ENCODE measurements at places on chromosomes 6 and 20. TPM values are rescaled to one million over a fixed set of nuclear protein-coding genes. Genes with fewer than 3 reads are reported as not detected.

Gene ADGRB3
- not detected for total RNA-seq

Gene CPXM1
- total RNA-seq = 0.58 TPM

Gene TRAM2
- total RNA-seq = 9.5 TPM

Gene PDSS2
- total RNA-seq = 11.4 TPM

Gene SPATS1
- total RNA-seq = not detected

GRCh38 chr6:33197431-33198048 lies 2.9 kb downstream of the RXRB start:
- DNase-seq = no peak
- peaks cover 5% of the 10 kb centered on the region for H3K27me3 ChIP-seq
- H3K4me3 ChIP-seq = no peak overlapping the region

DNA sequence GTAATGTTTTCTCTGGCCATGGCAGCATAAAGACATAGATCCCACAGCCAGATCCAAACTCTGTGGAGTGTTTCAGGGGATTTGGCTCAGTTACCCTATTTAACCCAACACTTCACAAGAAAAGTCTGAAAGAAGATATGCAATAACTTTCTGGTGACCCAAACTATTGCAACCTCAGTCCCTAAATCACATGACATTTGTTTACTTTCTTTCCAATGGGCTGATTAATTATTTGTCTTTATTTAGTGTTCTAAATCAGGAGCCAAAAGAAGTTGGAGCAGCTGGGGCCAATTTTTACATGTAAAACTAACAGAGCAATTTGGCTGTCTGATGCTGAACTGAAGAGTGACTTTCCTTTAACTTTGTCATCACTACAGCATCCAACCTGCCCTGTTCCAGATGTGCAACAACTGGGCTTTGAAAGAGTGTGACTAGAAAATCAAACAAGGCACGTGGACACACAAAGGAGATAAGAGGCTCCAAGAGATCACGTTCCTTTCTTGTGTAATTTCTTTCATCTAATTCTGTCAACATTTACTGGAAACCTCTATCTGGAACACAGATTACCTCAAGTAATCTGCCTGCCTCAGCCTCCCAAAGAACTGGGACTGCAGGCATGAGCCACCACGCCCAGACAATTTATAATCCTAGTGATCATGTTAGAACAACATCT lies 90.8 kb downstream of the TRMT11 start:
- H3K4me1 ChIP-seq = no peaks in the 10 kb centered on the region
- no peak for DNase-seq
- H3K36me3 ChIP-seq = no peaks in the 10 kb centered on the region
- no peaks in the 10 kb centered on the region for H3K27me3 ChIP-seq
- no peak overlapping the region for H3K27ac ChIP-seq
- H3K4me3 ChIP-seq = no peak overlapping the region

- H3K27me3 ChIP-seq = no peaks in the 10 kb centered on the region
- no peak overlapping the region for H3K4me3 ChIP-seq
- no peaks in the 10 kb centered on the region for H3K36me3 ChIP-seq
- DNase-seq = no peak
- H3K4me1 ChIP-seq = peaks cover 2% of the 10 kb centered on the region
Measured at GRCh38 chr6:3418496-3419060, 38.3 kb downstream of the SLC22A23 start.

GRCh38 chr20:11182720-11183119 lies 508.9 kb upstream of the JAG1 start:
- H3K27me3 ChIP-seq = no peaks in the 10 kb centered on the region
- no peaks in the 10 kb centered on the region for H3K4me1 ChIP-seq
- no peak overlapping the region for H3K27ac ChIP-seq
- DNase-seq = no peak
- H3K36me3 ChIP-seq = no peaks in the 10 kb centered on the region

DNA sequence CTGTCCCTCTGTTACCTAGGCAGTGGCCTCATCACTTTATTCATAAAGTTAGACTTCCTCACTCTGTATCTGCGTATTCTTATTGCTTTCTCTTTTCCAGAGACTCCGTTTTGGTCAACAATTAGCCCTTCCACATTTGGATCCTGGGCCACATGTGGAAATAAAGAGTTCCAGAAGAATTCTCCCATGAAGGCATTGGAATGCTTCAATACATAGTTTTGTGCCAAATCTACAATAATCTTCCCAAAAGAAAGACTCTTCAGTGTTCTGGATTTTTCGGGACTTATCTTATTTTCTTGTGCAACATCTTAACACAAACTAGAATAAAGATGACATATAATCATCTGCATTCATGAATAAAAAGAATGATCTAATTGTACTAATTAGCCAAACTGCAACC lies 187.7 kb upstream of the BMP2 start:
- no peaks in the 10 kb centered on the region for H3K36me3 ChIP-seq
- H3K27ac ChIP-seq = no peak overlapping the region
- no peaks in the 10 kb centered on the region for H3K4me1 ChIP-seq
- no peak overlapping the region for H3K4me3 ChIP-seq
- no peaks in the 10 kb centered on the region for H3K27me3 ChIP-seq

DNA sequence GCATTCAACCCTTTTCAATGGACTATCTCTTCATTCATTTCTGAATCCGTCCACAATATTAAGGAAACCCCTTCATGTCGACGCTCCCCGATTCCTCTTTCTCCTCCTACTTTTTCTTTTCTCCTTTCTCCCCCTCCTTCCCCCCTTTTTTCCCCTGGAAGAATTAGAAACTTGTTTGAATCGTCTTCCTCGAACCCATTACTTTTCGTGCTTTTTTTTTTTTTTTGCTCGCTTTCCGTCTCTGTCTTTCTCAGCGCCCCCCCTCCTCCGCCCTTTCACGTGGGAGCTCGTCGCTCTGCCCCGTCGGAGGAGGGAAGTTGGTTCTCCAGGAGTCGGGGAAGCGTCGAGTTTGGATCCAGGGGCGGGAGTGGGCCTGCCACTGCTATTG lies 2.3 kb upstream of the NKX2-2 start:
- H3K27ac ChIP-seq = no peak overlapping the region
- H3K36me3 ChIP-seq = no peaks in the 10 kb centered on the region
- H3K4me3 ChIP-seq = no peak overlapping the region
- H3K27me3 ChIP-seq = peaks cover 96% of the 10 kb centered on the region
- peaks cover 2% of the 10 kb centered on the region for H3K4me1 ChIP-seq

- no peaks in the 10 kb centered on the region for H3K27me3 ChIP-seq
- no peak overlapping the region for H3K27ac ChIP-seq
- no peak overlapping the region for H3K4me3 ChIP-seq
- no peak for DNase-seq
- no peaks in the 10 kb centered on the region for H3K4me1 ChIP-seq
Measured at GRCh38 chr6:136335736-136336363, 46.2 kb upstream of the BCLAF1 start.

DNA sequence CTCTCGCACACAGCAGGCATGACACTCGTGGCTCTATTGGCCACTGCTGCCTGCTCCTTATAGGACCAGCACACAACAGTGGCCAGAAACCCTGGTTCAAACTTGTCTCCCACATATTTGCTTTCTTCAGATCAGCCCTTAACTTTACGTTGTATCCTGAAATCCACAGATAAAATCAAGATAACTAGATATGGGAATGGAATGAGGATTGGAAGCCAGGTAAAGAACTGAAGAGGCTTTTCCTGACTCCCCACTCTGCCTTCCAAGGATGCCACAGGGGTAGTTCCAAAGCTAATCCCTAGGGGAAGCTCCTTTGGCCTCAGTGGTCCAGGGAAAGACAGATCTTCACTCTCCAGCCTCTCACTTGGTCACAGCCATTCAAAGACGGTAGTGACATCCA lies 86.5 kb downstream of the INSM1 start:
- peaks cover 7% of the 10 kb centered on the region for H3K4me1 ChIP-seq
- H3K36me3 ChIP-seq = peaks cover 5% of the 10 kb centered on the region
- H3K27ac ChIP-seq = no peak overlapping the region
- H3K4me3 ChIP-seq = no peak overlapping the region

DNA sequence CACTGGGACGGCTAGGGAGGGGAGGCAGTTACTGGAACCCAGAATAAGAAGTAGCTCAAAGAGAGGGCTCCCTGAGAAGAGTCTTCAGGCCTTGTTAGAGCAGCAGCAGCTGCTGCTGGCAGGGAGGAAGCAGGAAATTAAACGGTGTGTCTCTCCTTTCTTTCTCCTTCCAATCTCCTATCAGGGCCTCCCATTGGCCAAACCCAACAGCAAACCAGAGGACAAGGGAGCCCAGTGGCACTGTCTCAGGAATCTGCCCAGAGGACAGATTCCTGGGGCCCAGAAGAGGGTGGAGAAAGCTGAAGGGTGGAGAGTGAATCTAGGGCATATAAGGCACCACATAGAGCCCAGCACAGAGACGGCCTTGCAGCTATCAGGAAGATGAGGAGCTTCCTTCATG lies 10.2 kb downstream of the BTN3A1 start:
- H3K4me3 ChIP-seq = no peak overlapping the region
- no peak for DNase-seq
- H3K27me3 ChIP-seq = no peaks in the 10 kb centered on the region
- H3K27ac ChIP-seq = no peak overlapping the region
- peaks cover 69% of the 10 kb centered on the region for H3K36me3 ChIP-seq

DNA sequence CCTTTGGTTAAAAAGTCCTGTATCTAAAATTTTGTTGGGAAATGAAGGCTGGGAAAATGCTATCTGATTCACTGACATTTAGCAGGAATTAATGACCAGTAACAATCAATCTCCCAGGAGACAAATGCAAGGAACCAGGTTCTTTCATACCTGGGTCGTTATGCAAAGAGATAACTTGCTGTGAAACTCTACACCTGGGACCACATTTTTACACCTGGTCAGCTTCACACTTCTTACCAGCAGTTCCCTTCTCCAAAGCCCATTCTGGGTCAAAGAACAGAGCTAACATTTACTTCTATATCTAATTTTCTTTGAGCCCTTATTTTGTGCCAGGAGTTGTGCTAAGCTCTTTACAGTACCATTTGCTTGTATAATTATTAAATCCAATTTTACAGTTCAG lies 27.4 kb upstream of the STXBP5 start:
- H3K4me1 ChIP-seq = no peaks in the 10 kb centered on the region
- H3K27ac ChIP-seq = no peak overlapping the region
- DNase-seq = no peak
- H3K27me3 ChIP-seq = no peaks in the 10 kb centered on the region

DNA sequence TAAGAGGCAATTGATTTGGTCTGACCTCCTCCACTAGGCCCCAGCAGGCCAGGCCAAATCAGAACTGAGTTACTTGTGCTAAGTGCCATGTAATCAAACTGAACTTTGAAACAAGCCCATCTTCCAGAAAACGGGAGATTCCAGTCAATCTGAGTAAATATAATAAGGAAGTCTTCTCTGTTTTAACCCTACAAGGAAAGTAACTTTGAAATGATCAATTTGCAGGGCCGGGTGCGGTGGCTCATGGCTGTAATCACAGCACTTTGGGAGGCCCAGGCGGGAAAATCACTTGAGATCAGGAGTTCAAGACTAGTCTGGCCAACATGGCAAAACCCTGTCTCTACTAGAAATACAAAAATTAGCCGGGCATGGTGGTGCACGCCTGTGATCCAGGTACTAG lies 2.0 kb upstream of the SHLD1 start:
- no peak for DNase-seq
- H3K27me3 ChIP-seq = peaks cover 2% of the 10 kb centered on the region
- no peak overlapping the region for H3K4me3 ChIP-seq
- H3K36me3 ChIP-seq = no peaks in the 10 kb centered on the region
- no peak overlapping the region for H3K27ac ChIP-seq

GRCh38 chr6:161486361-161487216 lies 212.7 kb upstream of the AGPAT4 start:
- no peaks in the 10 kb centered on the region for H3K4me1 ChIP-seq
- no peaks in the 10 kb centered on the region for H3K27me3 ChIP-seq
- no peak overlapping the region for H3K4me3 ChIP-seq
- no peaks in the 10 kb centered on the region for H3K36me3 ChIP-seq
- DNase-seq = no peak
- no peak overlapping the region for H3K27ac ChIP-seq

DNA sequence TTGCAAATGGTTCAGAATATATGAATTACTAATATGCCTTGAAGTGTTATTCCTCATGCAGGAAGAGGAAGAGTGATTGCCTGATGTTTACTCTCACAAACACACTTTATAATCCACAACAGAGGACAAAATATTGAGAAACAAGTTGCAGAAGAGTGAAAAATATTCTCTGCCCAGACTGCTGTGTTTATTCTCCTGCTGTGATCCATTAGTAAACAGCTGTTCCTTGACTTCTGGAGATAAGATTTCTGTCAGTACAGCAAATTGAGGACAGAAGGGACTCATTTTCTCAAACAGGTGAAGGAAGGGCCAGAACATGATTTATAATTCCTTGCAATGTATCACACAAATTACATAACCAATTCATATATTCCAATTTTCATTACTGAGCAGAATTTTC lies 148.0 kb downstream of the EPM2A start:
- no peaks in the 10 kb centered on the region for H3K36me3 ChIP-seq
- no peak for DNase-seq
- peaks cover 9% of the 10 kb centered on the region for H3K27me3 ChIP-seq
- no peak overlapping the region for H3K4me3 ChIP-seq

GRCh38 chr6:120320481-120321162 lies 971.1 kb upstream of the MAN1A1 start:
- no peak overlapping the region for H3K27ac ChIP-seq
- H3K36me3 ChIP-seq = no peaks in the 10 kb centered on the region
- no peak for DNase-seq

GRCh38 chr6:46628498-46628897 lies 24.1 kb downstream of the CYP39A1 start:
- no peak overlapping the region for H3K27ac ChIP-seq
- H3K4me1 ChIP-seq = no peaks in the 10 kb centered on the region
- no peak for DNase-seq
- no peaks in the 10 kb centered on the region for H3K27me3 ChIP-seq
- no peak overlapping the region for H3K4me3 ChIP-seq

GRCh38 chr6:105136431-105137350 lies 43.1 kb downstream of the POPDC3 start:
- H3K27me3 ChIP-seq = peaks cover 21% of the 10 kb centered on the region
- DNase-seq = peak; percentile 0
- H3K4me1 ChIP-seq = no peaks in the 10 kb centered on the region
- H3K4me3 ChIP-seq = peak overlapping the region; percentile 19
- H3K27ac ChIP-seq = no peak overlapping the region

DNA sequence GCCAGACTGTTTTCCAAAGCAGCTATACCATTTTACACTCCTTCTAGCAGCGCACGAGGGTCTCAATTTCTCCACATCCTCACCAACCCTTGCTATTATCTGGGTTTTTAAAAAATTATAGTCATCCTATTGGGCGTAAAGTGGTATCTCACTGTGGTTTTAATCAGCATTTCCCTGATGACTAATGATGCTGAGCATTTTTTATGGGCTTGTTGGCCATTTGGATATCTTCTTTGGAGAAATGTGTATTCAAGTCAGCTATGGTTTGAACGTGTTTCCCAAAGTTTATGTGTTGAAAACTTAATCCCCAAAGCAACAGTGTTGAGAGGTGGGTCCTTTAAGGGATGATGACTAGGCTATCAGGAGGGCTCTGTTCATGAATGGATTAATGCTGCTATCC lies 6.7 kb downstream of the MCUR1 start:
- H3K36me3 ChIP-seq = peaks cover 10% of the 10 kb centered on the region
- no peak overlapping the region for H3K4me3 ChIP-seq
- DNase-seq = no peak
- no peaks in the 10 kb centered on the region for H3K27me3 ChIP-seq
- no peak overlapping the region for H3K27ac ChIP-seq
- peaks cover 3% of the 10 kb centered on the region for H3K4me1 ChIP-seq

GRCh38 chr20:19692100-19692499 lies 66.0 kb upstream of the RIN2 start:
- no peak overlapping the region for H3K27ac ChIP-seq
- H3K36me3 ChIP-seq = no peaks in the 10 kb centered on the region
- H3K4me1 ChIP-seq = no peaks in the 10 kb centered on the region
- DNase-seq = no peak
- no peaks in the 10 kb centered on the region for H3K27me3 ChIP-seq
- H3K4me3 ChIP-seq = no peak overlapping the region

GRCh38 chr6:104226790-104227446 lies 632.8 kb downstream of the HACE1 start:
- no peaks in the 10 kb centered on the region for H3K36me3 ChIP-seq
- no peak overlapping the region for H3K27ac ChIP-seq
- no peaks in the 10 kb centered on the region for H3K4me1 ChIP-seq
- H3K4me3 ChIP-seq = no peak overlapping the region
- H3K27me3 ChIP-seq = no peaks in the 10 kb centered on the region

Data from T-cell (primary cell).